Activated naive CD8-positive, alpha-beta T cell treated with anti-CD3 and anti-CD28 coated beads, Interleukin-2, amount 10 ng/mL, durations not matched to agents 7 days and 5 days (primary cell): ENCODE measurements at places on chromosomes 4 and X. TPM values are rescaled to one million over a fixed set of nuclear protein-coding genes. Genes with fewer than 3 reads are reported as not detected.
A peak's percentile ranks its signal among the peaks of the same experiment; 100 is the strongest.

The TMEM184C gene
- total RNA-seq: 24.0 TPM

The AADAT gene
- total RNA-seq: not detected

The OFD1 gene
- total RNA-seq: 84.9 TPM

The S100P gene
- total RNA-seq: not detected

The MAGEA12 gene
- not detected for total RNA-seq

The PRDM5 gene
- total RNA-seq: 0.58 TPM

The MAGEB17 gene
- total RNA-seq: not detected

The DUSP21 gene
- not detected for total RNA-seq

The UXT gene
- total RNA-seq: 152 TPM

The DMD gene
- 0.17 TPM for total RNA-seq

The P2RY4 gene
- 0.19 TPM for total RNA-seq

The CSN1S1 gene
- not detected for total RNA-seq

The GPRASP1 gene
- total RNA-seq: 12.7 TPM

The KIT gene
- 1.1 TPM for total RNA-seq

The CPEB2 gene
- 14.7 TPM for total RNA-seq

The ETDB gene
- total RNA-seq: not detected

DNA sequence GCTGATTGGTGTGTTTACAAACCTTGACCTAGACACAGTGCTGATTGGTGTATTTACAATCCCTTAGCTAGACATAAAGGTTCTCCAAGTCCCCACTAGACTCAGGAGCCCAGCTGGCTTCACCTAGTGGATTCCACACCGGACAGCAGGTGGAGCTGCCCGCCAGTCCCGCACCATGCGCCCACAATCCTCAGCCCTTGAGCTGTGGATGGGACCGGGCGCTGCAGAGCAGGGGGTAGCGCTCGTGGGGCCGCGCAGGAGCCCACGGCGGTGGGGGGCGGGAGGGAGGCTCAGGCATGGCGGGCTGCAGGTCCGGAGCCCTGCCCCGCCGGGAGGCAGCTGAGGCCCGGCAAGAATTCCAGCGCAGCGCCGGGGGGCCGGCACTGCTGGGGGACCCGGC lies 30.7 kb downstream of the MEPE start:
- no peaks in the 10 kb centered on the region for H3K4me1 ChIP-seq
- H3K27me3 ChIP-seq: peaks cover 38% of the 10 kb centered on the region
- H3K27ac ChIP-seq: no peak overlapping the region
- H3K4me3 ChIP-seq: no peak overlapping the region
- DNase-seq: no peak
- no peaks in the 10 kb centered on the region for H3K36me3 ChIP-seq

DNA sequence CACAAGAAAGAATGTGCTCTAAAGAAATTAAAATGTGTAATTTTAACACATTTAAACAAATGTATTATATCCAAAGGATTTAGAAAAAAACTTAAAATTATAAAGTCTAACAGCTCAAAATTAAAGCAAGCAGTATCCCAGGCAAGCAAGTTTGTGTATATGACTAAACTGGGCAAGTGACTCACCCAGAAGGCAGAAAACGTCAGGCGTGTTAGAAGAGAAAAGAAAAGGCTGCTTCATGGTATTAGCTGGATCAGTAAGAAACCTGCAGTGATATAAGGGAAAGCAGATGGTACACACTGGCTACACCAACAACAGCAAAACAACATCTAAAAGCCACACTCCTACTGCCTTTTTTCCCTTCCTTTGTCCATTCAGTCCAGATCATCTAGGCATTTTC lies 250.6 kb upstream of the NDST3 start:
- no peak for DNase-seq
- no peaks in the 10 kb centered on the region for H3K4me1 ChIP-seq
- no peak overlapping the region for H3K4me3 ChIP-seq
- H3K27me3 ChIP-seq: no peaks in the 10 kb centered on the region

DNA sequence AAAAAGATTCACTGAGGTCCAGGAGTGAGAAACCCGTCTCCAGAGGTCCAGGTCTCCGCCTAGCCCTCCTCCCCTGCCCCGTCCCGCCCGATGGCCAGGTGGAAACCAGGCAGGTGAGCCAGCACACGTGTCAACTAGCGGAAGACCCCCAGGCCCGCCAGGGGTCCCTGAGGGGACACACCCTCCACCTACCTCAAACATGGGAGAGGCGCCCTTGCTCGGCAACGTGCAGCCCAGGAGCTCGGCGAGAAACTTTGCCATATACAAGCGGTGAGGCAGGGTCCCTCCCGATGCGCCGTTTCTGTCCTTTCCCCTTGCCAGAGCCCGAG lies 330.0 kb downstream of the HNRNPD start:
- H3K36me3 ChIP-seq: no peaks in the 10 kb centered on the region
- H3K4me3 ChIP-seq: peak overlapping the region; percentile 36
- H3K27ac ChIP-seq: no peak overlapping the region
- no peak for DNase-seq

- H3K27ac ChIP-seq: no peak overlapping the region
- DNase-seq: no peak
- H3K36me3 ChIP-seq: peaks cover 5% of the 10 kb centered on the region
- peaks cover 5% of the 10 kb centered on the region for H3K4me1 ChIP-seq
Observed at GRCh38 chrX:16826207-16826606, 39.9 kb downstream of the TXLNG start.

GRCh38 chr4:6910340-6910959 lies 824 bp downstream of the TBC1D14 start:
- H3K36me3 ChIP-seq: peaks cover 3% of the 10 kb centered on the region
- peaks cover 35% of the 10 kb centered on the region for H3K4me1 ChIP-seq
- no peak for DNase-seq
- peaks cover 6% of the 10 kb centered on the region for H3K27me3 ChIP-seq

DNA sequence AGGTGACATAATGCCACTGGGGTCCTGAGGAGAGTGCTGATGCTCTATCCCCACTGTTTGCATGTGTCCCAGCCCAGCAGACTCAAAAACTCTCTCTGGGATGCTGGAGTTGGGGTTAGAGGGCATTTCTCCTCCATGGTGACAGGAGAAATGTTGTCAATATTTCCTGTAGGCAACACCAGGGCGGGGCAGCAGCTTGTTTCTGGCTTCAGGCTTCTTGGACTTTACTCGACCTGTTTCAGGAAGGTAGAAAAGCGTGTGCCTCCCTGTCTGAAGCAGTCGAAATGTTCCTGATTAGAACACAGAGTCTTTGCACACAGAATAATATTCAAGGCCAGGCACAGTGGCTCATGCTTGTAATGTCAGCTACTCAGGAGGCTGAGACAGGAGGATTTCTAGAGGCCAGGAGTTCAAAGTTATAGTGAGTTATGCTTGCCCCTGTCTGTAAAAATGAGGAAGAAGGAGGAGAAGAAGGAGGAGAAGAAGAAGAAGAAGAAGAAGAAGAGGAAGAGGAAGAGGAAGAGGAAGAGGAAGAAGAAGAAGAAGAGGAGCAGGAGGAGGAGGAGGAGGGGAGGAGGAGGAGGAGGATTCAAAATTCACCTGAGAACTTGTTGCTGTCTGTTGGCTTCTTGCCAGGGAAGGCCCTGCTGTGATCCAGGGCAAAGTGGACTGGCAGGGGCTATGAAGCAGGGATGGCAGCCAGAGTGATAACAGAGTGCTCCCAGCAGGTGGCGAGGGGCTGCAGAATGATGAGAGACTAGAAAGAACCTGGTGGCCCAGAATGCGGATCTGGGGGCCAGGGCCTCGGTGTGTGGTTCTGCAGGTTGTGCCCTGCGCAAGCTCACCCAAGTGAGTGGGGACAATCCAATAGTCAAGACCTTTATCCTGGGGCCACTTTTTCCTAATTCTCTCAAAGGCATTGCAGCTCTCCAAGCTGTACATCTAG lies 82.9 kb downstream of the RTL5 start:
- no peak overlapping the region for H3K27ac ChIP-seq
- no peak overlapping the region for H3K4me3 ChIP-seq
- peaks cover 2% of the 10 kb centered on the region for H3K4me1 ChIP-seq
- H3K36me3 ChIP-seq: no peaks in the 10 kb centered on the region
- H3K27me3 ChIP-seq: peaks cover 17% of the 10 kb centered on the region

DNA sequence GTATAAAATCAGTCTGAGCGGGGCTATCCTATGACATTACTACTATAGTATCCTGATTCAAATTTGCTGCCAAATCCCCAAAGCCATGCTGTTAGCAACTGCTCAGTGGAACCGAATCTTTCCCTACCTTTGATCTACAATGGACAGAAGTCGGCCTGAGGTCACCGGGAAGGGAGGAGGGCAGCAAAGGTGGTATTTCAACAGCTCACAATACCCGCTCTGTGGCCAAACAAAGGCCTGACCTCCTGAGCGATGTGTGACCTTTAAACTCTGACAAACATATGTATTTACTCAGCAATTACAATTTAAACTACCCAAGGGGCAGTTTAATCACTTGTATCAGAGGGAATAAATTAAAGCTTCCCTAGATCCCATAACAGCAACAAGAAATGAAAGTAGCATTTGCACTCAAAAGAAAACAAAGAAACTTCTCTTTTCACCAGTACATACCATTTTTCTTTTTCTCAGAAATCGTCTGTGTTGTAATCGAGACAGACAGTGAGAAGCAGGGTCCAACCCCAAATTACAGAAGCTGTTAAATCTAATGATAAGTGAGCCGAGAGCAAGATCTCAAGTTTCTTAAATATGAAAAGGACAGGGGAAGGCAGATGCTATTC lies 11.6 kb upstream of the TMEM128 start:
- peaks cover 8% of the 10 kb centered on the region for H3K27me3 ChIP-seq
- H3K36me3 ChIP-seq: no peaks in the 10 kb centered on the region
- DNase-seq: no peak
- H3K4me3 ChIP-seq: no peak overlapping the region
- H3K4me1 ChIP-seq: peaks cover 2% of the 10 kb centered on the region

DNA sequence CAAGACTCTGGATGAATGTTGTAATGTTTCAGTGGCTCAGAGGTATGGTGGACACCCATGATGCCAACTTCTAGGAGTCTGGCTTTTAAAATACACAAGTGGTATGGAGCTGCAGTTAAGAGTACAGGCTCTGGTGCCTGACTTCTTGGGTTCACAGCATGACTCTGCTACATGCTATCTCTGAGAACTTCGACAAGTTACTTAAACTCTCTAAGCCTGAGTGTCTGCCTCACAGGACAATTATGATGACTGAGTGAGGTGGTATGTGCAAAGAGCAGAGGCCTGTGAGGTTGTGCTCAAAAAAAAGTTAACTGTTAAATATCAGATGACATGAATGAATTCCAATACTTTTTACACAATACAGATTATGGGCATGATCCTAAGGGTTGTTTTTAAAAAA lies 90.9 kb upstream of the SRD5A3 start:
- no peaks in the 10 kb centered on the region for H3K4me1 ChIP-seq
- no peak overlapping the region for H3K4me3 ChIP-seq
- H3K27ac ChIP-seq: no peak overlapping the region
- DNase-seq: no peak

DNA sequence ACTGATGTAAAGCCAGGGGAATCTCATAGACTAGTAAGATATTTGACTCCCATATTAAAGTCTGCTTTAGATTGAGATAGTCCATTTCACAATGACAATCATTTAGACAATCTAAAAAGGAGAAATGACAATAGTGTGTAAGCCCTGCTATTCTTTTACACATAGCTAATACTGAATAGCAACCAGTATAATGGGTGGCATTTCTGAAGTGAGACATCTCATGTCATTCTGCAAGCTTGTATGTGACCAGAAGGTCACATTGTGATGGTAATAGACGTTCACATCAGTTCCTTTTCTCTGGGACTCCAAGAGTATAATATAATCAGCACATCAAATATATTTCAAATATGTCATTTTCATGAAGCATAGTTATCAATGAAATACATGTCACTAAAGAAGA lies 440.2 kb downstream of the GALNTL6 start:
- H3K36me3 ChIP-seq: no peaks in the 10 kb centered on the region
- no peaks in the 10 kb centered on the region for H3K4me1 ChIP-seq
- no peaks in the 10 kb centered on the region for H3K27me3 ChIP-seq
- no peak overlapping the region for H3K27ac ChIP-seq

GRCh38 chrX:18733287-18733686 lies 25.8 kb downstream of the PPEF1 start:
- no peak overlapping the region for H3K27ac ChIP-seq
- no peak overlapping the region for H3K4me3 ChIP-seq
- no peaks in the 10 kb centered on the region for H3K4me1 ChIP-seq
- H3K27me3 ChIP-seq: peaks cover 3% of the 10 kb centered on the region
- H3K36me3 ChIP-seq: no peaks in the 10 kb centered on the region

- H3K27me3 ChIP-seq: no peaks in the 10 kb centered on the region
- no peak overlapping the region for H3K27ac ChIP-seq
- DNase-seq: no peak
- H3K4me1 ChIP-seq: no peaks in the 10 kb centered on the region
- no peaks in the 10 kb centered on the region for H3K36me3 ChIP-seq
- no peak overlapping the region for H3K4me3 ChIP-seq
Observed at GRCh38 chrX:13360146-13360545, 40.3 kb upstream of the ATXN3L start.
